ENCODE measurements at places on chromosomes 7 and 10.

DNA sequence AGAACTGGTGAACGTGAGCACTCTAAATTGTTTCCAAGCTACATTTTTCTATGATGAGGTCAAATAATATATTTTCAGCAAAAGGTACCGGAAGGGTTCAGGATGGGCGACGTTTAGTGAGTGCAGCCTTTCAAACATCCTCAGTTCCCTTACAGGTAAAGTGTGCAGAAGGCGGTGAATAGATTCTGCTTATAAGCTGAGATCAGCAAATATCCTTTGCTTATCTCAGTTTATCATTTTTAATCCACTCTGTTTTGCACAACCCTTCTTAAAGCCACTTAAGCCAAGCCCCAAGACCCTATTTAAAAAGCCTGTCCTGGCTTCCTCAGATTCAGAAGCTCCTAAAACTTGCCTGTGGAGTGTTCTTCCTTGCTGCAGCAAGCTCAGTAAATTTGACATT is 103.1 kb upstream of the DGKB start:
- DNase-seq = no peak

DNA sequence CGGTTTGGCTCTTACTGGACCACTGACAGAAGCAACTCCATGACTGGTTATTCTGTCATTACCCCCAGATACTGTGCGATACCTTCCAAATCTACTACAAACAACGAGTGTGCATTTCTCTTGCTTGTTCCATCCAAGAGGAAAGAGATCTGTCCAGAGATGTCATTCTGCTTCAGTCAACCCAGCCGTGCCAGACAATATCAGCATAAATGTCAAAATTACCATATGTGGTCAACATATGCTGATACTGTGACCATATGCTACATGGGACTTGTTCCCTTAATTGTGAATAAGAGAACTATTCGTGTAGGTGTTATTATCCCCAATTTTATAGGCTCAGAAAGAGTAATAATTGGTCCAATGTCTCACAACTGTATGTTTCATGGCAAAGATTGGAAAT is 143.2 kb upstream of the PRSS1 start:
- DNase-seq = no peak

GRCh38 chr7:120740348-120740747 is 117.6 kb downstream of the TSPAN12 start:
- no peak for DNase-seq

DNA sequence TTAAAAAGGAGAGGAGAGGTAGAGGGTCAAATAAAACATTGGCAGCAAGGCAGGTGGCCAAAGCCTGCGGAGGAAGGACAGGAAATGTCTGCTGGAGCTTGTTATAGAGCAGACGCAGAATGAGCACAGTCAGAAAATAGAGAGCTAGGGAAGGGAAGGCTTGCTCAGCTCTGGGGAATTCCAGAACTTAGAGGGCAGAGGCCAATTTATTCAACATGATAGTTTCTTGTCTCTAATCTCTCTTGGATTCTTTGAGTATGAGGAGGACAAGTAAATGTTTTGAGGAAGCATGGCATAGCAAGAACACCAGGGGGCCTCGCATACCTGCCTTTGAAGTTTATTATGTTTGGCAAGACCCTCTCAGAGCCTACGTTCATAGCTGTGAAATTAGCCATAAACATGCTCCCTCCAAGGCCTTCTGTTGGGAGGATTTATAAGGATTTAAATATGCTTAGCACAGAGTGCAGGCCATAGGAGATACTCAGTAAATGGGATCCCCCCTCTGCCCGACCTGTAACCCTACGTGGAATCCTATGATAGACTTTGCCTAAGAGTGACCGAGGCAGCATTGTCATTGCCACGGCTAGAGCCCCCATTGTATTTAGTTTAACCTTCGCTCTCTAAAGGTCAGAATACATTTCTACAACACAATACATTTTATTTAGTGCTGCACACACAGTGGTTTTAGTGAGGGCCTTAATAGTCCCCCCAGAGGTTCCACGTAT is 293.9 kb downstream of the CCDC3 start:
- peak; percentile 8 for DNase-seq

- no peak for DNase-seq
These were observed 23.4 kb downstream of the TAS2R16 start for GRCh38 chr7:122972056-122972455.

Measured in stimulated activated CD4-positive, alpha-beta T cell treated with anti-CD3 and anti-CD28 coated beads, Interleukin-1b, Interleukin-23, amount 100 ng/mL, for 4 hours (primary cell).